ENCODE measurements at places on chromosomes 5 and 9. TPM values are rescaled to one million over a fixed set of nuclear protein-coding genes. Genes with fewer than 3 reads are reported as not detected.

The DNAJA1 gene
- 249 TPM for total RNA-seq

The AHRR gene
- total RNA-seq: 1.7 TPM

The NPR3 gene
- total RNA-seq: 0.63 TPM

The RLN1 gene
- not detected for total RNA-seq

The PLAC8L1 gene
- total RNA-seq: 1.3 TPM

The SLC34A1 gene
- total RNA-seq: 0.05 TPM

The ICE1 gene
- total RNA-seq: 28.7 TPM

The NUP155 gene
- 29.1 TPM for total RNA-seq

The OLFM1 gene
- 0.49 TPM for total RNA-seq

The HEMGN gene
- 0.24 TPM for total RNA-seq

The IL3 gene
- total RNA-seq: not detected

The CRHBP gene
- not detected for total RNA-seq

The DBN1 gene
- 117 TPM for total RNA-seq

The FBP2 gene
- not detected for total RNA-seq

The SPAG8 gene
- 5.2 TPM for total RNA-seq

The CAMK4 gene
- total RNA-seq: 0.36 TPM

The LRRC19 gene
- total RNA-seq: 3.2 TPM

The SOX30 gene
- not detected for total RNA-seq

The ABL1 gene
- total RNA-seq: 22.6 TPM

The TERT gene
- total RNA-seq: not detected

The IFNA7 gene
- not detected for total RNA-seq

The BHMT gene
- total RNA-seq: 0.43 TPM

The ADGRD2 gene
- total RNA-seq: not detected

The PTGS1 gene
- total RNA-seq: 3.2 TPM

The LCN6 gene
- not detected for total RNA-seq

The PCDHB11 gene
- 3.4 TPM for total RNA-seq

The FCN2 gene
- total RNA-seq: not detected

The NSMF gene
- total RNA-seq: 19.2 TPM

Data from motor neuron (in vitro differentiated cells).